ENCODE measurements at places on chromosomes 12 and 14.
A peak's percentile ranks its signal among the peaks of the same experiment; 100 is the strongest.

- no peaks in the 10 kb centered on the region for H3K4me1 ChIP-seq
- H3K4me3 ChIP-seq: no peak overlapping the region
- no peaks in the 10 kb centered on the region for H3K27me3 ChIP-seq
- peak overlapping the region; percentile 94 for H3K27ac ChIP-seq
- peaks cover 15% of the 10 kb centered on the region for H3K36me3 ChIP-seq
- no peak for DNase-seq
These were observed 16.7 kb downstream of the COL2A1 start for GRCh38 chr12:47987411-47988072.

- H3K27ac ChIP-seq: no peak overlapping the region
- H3K4me3 ChIP-seq: no peak overlapping the region
- H3K36me3 ChIP-seq: no peaks in the 10 kb centered on the region
- H3K27me3 ChIP-seq: no peaks in the 10 kb centered on the region
- peaks cover 10% of the 10 kb centered on the region for H3K4me1 ChIP-seq
- no peak for DNase-seq
These were observed 336.4 kb downstream of the PCNX1 start for GRCh38 chr14:71243697-71244096.

DNA sequence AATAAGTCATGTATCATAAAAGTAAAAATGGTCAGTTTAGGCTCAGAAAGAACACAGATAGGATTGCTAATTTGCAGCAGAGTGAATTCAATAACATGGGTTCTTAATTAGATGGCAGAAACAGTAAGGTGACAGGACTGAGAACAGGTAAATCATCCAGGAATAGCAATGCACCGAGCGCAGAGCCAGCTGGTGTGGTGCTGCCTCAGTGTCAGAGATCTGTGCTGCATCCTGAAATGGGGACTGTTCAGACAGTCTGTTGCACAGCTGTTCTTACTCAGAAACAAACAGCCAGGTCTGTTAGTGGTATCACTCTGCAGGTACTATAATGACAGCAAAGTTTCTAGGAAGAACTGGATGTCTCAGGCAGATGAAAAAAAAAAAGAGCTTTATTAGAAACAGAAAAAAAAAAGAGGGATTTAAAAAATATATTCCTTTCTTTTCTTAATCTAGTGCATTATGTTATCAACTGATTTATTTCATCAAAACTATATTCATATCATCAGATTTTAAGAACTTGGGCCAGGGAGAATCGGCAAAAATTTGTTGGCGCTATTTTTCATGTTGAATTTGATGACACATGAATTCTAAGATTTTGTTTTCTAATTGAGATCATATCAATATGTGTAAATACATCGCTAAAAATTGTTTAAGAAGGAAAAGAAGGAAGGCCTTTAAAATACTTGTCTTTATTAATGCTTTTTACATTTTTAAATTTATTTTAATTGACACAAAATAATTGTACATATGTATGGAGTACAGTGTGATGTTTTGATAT is 501.8 kb downstream of the PRKD1 start:
- H3K27ac ChIP-seq: no peak overlapping the region
- no peaks in the 10 kb centered on the region for H3K27me3 ChIP-seq
- DNase-seq: no peak

- no peaks in the 10 kb centered on the region for H3K4me1 ChIP-seq
- H3K4me3 ChIP-seq: no peak overlapping the region
- H3K27ac ChIP-seq: no peak overlapping the region
- no peak for DNase-seq
- no peaks in the 10 kb centered on the region for H3K27me3 ChIP-seq
These were observed 227.1 kb downstream of the C12orf50 start for GRCh38 chr12:87801860-87802720.

DNA sequence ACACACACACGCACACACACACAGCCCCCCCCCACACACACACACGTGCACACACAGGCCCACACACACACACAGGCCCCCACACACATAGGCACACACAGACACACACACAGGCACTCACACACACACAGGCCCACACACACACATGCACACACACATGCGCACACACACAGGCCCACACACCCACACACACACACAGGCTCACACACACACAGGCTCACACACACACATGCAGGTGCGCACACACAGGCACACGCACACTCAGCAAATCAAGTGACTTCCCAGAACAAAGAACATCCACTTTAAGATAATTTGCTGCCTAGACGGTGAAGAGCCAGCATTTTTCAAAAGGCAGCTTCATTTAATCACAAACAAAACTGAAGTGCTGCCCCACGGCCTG is 78.5 kb upstream of the FBRSL1 start:
- no peaks in the 10 kb centered on the region for H3K4me1 ChIP-seq
- H3K27ac ChIP-seq: no peak overlapping the region
- H3K27me3 ChIP-seq: no peaks in the 10 kb centered on the region
- DNase-seq: no peak
- H3K36me3 ChIP-seq: no peaks in the 10 kb centered on the region

Measured in endodermal cell (in vitro differentiated cells).